Activated naive CD4-positive, alpha-beta T cell treated with Interleukin-2 at 50 U/mL for 16 hours (primary cell): ENCODE measurements at places on chromosomes 6 and 20.

DNA sequence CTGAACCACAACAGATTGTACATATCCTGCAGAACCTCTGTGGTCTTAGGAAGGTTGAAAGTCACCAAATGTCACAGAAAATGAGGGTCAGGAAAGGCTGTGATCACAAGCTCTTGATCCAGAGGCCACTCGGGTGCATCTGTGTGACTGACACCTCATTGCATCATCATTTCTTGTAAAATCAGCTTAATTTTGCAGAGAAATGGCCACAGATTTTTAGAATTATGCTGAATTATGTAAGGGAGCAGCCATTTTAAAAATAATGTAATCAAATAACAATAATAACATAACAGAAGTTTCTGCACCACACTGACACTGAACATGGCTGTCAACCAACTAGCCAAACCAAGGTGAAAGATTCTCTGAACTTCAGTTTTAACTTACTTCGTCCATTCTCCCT, 32.5 kb upstream of the PRND start:
- no peak for DNase-seq

DNA sequence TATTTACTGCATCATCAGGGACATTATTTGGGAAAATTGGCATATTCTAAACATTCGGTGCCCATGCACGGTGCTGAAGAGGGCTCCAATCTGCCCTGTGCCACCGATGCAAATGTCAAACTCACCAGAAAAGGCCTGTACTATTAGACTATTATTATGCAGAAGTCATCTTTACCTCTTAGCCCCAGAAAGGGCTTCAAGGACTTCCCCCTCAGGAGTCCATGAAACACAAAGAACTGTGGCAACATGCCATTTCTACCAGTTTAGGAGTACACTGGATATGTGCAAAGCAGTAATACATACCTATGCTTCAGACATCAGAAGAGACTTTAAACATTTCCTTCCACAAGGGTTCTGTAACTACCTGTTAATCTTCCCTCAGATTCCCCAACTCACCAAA, 8.6 kb downstream of the DIDO1 start:
- no peak for DNase-seq

GRCh38 chr6:42211726-42212125, 5.9 kb downstream of the MRPS10 start:
- no peak for DNase-seq

DNA sequence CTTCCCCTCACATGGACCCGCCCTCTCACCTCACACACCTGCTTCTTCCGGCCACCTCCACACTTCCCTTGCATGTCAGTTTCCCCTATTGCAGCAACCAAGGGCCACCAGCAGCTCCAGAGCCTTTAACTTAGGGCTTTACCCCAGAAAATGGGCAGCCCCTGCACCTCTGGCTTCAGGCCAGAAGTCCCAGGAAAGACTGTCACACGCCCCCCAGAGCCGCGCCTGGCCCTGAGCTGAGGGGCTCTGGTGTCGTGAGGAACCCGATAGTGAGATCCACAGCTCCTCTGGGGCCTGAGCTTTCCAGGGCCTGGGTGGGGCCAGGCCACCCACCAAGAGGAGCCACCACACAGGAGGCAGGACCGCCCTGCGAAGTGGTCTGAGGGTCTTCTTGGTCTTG, 182.4 kb downstream of the DLL1 start:
- DNase-seq, result no peak

GRCh38 chr6:3610206-3610605, 141.3 kb downstream of the PXDC1 start:
- DNase-seq, result no peak

- no peak for DNase-seq
These were observed 37.4 kb upstream of the MRPS10 start for GRCh38 chr6:42255050-42255449.

DNA sequence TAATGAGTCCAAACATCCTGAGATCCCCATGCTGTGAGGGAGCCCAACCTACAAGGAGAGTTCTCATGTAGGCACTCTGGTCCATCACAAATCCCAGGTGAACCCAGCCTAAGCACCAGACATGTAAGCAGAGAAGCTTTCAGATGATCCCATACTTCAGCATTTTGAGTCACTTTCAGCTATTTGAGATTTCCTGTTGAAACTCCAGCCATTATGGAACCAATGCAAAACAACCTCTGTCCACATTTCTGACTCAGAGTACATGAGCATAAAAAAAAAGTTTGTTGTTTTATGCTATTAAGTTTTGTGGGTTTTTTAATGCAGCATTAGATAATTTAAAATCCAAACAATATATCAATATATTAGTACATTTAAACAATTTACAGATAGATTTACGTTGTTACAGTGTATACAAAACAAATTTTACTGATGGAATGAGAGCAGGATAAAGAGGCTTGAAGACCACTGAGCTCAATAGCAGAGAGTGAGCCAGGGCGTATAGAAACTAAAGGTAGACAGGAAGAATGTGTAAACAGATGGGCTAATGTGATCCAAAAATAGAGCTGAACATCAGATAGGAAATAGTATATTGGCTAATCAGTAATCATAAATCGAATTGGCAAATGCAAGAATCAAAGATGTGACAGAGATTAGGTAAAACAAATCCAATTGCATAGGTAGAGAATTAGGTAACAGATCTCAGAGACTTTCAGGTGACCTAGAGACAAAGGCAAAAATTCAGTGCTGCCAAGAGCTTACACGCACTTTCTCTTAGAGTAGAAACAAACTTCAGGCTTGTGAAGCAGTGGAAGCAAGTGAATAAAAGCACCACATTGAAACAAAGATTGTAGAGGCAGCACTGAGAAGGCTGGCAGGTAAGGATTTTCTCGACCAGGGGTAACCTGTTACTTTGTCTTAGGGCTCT, 36.2 kb upstream of the PLCB1 start:
- DNase-seq, result no peak

DNA sequence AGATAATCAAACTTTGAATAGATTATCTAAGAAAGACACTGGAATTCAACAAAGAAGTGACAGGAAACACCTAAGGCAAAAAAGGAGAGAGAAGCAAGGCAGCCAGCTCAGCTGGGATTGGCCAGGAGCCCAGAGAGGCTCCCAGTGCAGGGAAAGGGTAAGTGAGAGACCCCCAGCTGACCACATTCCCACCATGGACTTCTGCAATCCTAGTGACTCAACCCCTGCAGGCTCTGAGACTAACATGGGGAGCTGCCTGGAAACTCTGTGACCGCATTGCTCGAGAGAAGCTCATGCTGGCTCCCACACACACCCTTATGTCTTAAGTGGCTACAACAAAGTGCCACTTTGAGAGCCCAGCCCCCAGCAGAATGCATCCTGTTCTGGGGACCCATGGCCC, 215.1 kb downstream of the PACRG start:
- no peak for DNase-seq

GRCh38 chr6:37819177-37819801, at the start of gene ZFAND3:
TSS of gene ZFAND3 (plus strand) at chr6:37819727. CDS start at chr6:37819946, 219 bp downstream.
- peak; percentile 93 for DNase-seq

DNA sequence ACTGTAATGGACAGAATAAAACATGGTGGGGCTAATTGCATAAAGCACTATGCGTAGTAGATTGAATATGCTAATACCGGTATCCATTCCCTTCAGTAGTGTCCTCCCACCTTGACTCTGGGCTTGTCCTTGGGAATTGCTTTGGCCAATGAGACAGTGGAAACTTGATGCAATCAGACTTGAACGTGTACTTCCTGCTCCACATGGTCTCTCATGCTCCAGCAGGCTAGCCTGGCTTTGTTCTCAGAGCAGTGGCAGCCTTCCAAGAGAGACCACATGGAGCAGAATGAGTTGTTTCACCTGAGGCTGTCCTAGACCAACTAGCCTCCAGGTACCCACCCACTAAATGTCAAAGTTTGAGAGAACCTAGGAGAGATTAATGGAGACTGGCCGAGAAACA, 37.0 kb upstream of the BTBD3 start:
- no peak for DNase-seq

- DNase-seq, result peak; percentile 16
These were observed 50.0 kb upstream of the ESR1 start for GRCh38 chr6:151757506-151757955.

- no peak for DNase-seq
These were observed 113.6 kb upstream of the PTPN1 start for GRCh38 chr20:50396623-50397022.

DNA sequence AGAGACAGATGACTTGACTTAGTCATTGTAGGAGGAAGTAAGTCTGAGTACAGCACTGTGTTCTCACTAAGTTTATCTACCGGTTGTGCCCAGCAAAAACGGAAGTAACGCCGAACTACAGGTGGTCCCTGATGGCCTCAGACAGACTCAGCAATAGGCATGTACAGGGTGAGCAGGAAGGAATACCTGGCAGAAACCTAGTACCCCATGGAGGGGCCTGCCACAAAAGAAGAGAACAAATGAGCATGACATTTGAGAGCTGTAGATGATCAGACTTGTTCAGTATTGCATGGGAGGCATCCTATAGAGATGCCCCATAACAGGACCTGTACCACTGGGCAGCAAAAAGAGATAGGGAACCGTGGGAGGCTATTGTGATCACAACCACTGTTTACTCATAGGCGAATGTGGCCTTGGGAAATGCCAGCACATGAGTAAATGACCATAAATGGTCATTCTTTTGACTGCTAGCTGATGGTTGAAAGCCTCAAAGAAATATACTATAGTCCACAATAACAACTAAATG, 106.4 kb upstream of the TAB2 start:
- DNase-seq, result peak; percentile 25

- no peak for DNase-seq
These were observed 55.5 kb downstream of the PDE7B start for GRCh38 chr6:135906972-135907465.

DNA sequence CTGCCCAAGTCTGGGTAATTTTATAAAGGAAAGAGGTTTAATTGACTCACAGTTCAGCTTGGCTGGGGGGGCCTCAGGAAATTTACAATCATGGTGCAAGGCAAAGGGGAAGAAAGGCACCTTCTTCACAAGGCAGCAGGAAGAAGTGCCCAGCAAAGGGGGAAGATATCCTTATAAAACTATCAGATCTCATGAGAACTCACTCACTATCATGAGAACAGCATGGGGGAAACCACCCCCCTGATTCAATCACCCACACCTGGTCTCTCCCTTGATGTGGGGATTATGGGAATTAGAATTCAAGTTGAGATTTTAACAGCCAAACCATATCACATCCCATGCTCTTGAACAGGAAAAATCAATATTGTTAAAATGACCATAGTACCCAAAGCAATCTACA, 215.2 kb upstream of the TAB2 start:
- no peak for DNase-seq

- DNase-seq, result no peak
These were observed 154.6 kb downstream of the ZDHHC14 start for GRCh38 chr6:157535340-157536222.

DNA sequence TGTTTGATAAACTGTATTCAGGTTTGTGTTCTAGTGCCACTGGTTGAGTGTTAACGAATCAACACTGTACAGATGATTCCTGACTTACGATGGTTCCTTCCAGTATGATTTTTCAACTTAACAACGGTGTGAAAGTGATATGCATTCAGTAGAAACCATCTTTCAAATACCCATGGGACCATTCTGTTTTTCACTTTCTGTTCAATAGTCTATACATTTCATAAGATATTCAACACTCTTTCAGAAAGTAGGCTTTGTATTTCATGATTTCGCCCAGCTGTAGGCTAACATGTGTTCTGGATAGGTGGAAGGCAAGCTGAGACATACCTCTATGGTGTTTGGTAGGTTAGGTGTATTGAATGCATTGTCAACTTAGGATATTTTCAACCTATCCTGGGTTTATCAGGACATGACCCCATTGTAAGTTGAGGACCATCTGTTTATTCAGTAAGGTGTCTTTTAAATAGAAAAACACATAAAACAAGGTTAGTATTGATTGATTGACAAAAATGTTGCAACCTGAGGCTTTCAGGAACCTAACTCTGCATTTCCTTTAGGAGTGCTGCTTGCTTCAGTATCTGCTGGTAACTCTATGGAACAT, 32.3 kb downstream of the SYNJ2 start:
- DNase-seq, result no peak

GRCh38 chr6:31945507-31946369, at the start of gene CFB:
TSS of gene CFB (plus strand) at chr6:31946095. CDS start at chr6:31946222, 127 bp downstream.
- DNase-seq, result no peak

DNA sequence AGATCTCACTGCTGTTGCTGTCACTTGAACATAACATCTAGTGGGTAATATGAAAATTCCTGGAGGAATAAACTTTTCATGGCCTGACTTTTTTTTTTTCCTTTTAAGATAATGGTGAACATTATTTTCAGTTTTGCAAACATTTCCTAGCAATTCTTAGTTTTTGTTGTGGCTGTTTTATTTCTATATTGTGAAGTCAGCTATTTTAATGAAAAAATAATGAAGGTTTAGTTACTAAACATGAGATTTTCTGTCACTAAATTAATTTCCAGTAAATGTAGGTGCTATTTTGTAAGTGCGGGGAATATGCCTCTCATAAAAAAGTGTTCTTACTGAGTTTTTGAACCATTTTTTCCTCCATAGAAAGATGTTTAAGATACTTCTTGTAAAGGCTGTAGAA, 23.4 kb upstream of the FAM209A start:
- DNase-seq, result no peak

- no peak for DNase-seq
These were observed 274.1 kb upstream of the FLRT3 start for GRCh38 chr20:14611479-14611878.

DNA sequence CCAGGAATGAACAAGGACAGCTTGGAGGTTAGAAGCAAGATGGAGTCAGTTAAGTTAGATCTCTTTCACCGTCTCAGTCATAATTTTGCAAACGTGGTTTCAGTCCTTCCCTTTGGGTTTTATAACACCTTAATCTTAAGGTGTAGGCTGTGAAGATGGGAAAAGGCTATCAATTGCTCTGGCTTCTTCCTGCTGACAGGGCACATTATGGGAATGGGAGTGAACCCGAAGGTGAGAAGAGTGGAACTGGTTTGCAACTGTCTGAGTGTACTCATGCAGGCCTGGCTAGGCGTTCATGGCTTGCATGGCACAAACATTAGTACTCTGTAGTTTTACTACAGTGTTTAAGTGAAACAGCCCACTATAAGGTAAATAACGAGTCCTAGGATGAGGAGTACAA, 9.4 kb downstream of the TAF8 start:
- DNase-seq, result no peak

DNA sequence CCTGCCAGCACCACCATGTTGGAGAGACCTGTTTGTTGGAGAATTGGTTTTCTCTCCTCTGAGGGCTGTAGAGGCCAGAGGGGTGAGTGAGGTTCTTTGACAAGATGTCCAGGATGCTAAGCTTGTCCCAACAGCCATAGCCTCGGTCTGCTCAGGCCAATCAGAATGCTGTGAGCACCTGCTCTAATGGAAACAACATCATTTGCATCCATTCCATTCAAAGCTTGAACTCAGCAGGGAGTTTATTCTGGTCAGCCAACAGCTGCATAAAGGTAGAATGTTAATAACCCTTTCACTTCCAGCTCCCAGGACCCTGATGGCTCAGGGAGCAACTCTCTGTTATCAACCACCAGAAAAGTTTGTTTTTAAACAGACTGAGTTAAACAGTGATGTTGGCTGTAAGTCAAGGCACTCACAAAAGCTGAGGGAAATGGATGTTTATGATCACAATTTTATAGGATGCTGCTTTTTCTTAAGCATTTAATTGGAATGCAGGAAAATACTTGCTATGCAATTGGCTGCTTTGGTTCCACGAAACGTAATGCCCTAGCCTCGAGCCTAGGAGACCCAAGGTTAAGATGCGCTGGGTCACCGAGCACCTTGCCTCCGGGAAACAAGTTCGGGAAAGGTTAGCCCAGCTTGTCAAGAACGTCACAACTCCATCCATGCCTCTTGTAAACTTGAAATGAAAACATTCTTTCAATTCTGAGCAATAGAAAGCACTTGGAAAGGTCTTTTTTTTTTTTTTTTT, 155.2 kb downstream of the NFATC2 start:
- no peak for DNase-seq

- peak; percentile 14 for DNase-seq
These were observed 26.2 kb downstream of the SLC16A10 start for GRCh38 chr6:111113336-111114086.
